ENCODE measurements at places on chromosomes 16 and 17.

- no peak for DNase-seq
Observed at GRCh38 chr16:25052530-25052929, 37.4 kb upstream of the ARHGAP17 start.

DNA sequence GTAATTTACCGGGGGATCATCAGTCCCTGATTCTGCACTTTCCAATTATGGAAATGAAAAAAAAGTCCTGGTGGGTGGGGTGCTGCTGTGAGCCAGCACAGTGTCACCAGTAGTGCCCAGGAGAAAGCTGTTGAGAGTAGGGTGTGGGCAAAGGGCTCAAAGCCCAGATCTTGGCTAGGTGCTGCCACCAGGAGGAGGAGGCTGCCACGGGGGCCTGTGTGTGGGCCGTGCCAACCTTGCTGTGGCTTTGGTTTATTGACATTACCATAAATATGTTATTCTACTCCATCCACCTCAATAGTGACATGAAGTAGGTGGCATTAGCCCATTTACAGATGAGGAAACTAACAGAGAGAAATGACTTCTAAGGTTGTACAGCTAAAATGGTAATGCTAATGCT lies 6.7 kb upstream of the PRPSAP2 start:
- no peak for DNase-seq

GRCh38 chr17:80612997-80613731 lies 68.5 kb downstream of the RPTOR start:
- DNase-seq = no peak

DNA sequence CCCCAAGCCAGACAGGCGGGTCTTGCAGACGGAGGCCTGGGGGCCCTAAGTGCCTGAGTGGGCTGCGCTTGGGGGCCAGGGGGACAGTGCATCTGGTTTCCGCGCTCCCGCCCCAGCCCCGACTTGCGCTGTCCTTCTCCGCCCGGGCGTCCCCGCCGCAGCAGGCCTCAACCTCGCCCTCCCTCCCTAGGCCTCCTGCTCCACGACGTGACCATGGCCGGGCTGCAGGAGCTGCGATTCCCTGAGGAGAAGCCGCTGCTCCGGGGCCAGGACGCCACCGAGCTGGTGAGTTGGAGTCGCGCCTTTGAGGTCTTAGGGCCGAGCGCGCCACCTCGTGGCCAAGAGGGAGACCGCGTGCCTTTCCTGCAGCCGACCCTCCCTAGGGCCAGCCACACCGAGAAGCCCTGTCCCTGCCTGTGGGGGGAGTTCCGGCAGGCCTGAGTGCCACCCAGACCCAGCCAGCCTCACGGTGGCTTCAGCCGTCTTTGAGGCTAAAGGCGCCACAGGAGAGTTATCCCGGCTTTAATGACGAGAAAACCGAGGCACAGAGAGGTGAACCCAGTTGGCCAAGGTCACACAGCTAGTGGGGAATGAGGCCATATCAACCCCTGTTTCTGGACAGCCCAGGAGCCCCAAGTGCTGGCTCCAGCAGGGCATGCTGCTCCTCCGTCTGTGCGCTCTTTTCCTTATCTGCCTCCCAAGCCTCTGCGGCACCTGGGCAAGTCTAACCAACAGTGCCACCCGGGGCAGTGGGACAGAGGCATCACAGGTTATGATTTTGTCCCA lies 12.2 kb upstream of the NDRG4 start:
- DNase-seq = peak; percentile 48
